ENCODE measurements at places on chromosomes 2 and 18.

DNA sequence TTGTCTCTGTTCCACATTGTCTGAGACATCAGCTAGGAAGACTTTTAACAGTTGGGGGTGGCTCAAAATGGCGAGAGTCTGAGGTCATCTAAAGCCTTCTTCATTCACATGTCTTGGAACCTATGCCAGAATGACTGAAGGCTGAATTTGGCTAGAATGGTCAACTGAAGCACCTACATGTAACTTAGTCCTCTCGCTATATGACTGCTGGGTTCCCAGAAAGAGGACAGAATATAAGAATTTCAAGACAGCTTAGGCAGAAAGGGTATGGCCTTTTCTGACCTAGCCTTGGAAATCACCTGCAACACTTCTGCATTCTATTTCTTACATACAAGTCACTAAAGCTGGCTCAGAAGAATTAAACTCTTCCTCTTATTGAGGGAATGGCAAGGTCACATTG is 75.6 kb upstream of the OTX1 start:
- DNase-seq: no peak

- DNase-seq: no peak
Measured at GRCh38 chr2:178076130-178076529, 3.6 kb upstream of the PDE11A start.

GRCh38 chr2:112110966-112111365 is 27.2 kb upstream of the FBLN7 start:
- DNase-seq: no peak

GRCh38 chr2:17160594-17160993 is 357.6 kb downstream of the RAD51AP2 start:
- no peak for DNase-seq

DNA sequence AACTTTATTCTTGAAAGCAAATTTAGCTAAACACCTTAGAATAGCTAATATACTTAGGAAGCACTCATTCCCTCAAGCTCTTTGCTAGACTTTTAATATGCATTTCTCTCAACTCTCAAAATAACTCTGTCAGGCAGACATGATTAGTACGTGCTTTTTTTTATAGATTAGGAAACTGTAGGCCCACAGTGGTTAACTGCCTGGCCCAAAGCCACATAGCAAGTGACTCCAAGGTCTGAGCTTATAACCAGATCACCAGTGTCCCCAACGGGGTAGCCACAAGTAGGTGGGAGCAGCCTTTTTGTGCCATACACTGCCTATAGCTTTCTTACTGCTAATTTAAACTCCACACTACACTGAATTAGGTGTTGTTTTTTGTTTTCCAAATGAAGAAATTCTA is 576.8 kb downstream of the METTL4 start:
- no peak for DNase-seq
